Non-pigmented ciliary epithelial cell (primary cell): ENCODE measurements at places on chromosomes 4 and X.

DNA sequence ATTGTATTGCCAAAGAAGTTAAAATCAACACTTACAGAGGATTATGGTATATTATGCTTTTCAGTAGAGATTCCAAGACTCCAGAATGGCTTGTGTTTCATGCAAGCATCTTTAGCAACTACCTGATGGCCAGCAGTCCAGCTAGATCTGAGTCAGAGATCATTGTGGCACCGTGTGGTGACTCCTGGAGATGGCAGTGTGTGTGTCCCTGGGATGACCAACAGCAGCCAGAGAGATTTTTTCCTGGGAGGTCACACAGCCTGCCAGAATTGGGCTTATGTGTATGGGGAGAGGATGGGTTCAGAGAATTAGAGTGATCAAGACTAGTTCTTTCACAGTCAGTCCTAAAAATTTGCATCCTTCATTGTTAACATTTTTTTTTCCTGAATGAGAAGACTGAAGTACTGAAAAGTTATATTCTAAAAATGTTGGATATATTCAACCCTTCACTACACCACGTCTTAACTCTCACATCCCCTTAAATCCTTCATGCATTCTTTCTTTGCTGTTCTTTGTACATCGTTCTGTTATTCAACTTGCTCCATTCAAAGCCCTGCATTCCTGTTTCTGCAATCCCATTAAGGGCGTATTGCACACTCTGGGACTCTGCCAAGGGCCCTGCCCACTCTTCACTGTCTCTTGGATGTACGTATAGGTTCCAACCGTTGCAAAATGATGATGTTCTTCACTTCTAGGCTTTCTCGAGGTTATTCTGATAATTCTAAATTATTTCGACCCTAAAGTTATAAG is 12.4 kb downstream of the TENM3 start:
- DNase-seq, result no peak

- no peak for DNase-seq
Observed at GRCh38 chr4:76420762-76421581, at the start of gene CCDC158. Gene CCDC158, minus strand, starts transcription at chr4:76421141. Its CDS starts 17,934 bp downstream, at chr4:76403207.

DNA sequence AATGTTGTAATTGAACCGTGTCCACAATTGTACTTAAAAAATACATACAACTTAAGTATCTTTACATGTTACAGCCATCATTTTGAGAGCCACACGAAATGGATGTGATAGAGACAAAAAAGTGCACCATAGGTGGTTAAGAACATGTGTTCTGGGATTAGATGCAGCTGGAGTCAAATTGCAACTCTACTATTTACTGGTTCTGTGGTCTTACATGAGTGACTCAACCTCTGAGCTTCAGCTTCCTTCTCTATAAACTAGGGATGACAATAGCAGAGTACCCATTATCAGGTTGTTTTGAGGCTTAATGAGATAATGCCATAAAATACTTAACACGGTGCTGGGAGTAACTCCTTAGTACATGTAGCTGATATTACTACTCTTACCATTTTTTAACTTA is 130.4 kb downstream of the IDS start:
- no peak for DNase-seq

DNA sequence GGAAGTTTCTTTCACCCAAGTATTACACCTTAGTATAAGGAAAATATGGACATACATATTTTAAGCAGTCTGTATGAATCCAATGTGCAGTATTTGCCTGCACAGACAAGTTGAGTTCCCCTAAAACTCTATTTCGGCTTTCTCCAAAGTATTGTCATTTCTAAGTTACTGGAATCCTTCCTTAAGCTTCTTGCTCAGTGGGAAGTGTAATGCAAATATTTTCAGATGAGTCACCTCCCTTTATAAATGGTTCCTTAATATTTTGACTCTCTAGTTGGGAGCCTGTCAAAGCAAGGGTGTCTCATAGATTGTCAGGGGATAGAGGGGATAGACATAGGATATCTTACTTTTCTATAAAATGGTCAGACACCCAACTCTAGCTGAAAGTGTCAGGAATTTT is 178.6 kb downstream of the NAA11 start:
- peak; percentile 0 for DNase-seq

DNA sequence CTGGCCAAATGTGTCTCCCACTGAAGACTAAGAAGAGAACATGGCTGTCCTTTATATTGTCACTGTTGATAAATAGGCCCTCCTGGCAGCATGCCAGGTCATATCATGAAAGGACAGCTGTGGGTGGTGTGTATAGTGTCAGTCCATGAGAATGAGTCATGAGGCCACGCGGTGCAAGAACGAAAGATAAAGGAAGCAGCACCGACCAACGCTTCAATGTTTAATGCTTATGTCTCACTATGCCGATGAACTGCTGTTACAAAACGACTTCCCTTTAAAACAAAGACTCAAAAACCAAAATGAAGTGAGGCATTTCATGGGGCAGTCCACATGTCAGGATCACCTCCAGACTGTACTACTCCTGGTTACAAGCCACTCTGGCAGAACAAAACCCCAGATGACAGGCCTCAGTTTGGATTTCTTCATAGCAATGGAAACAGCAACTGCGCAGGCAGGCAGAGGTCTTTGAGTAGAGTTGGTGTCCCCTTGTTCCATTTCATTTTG is 5.2 kb upstream of the TCEANC start:
- no peak for DNase-seq

DNA sequence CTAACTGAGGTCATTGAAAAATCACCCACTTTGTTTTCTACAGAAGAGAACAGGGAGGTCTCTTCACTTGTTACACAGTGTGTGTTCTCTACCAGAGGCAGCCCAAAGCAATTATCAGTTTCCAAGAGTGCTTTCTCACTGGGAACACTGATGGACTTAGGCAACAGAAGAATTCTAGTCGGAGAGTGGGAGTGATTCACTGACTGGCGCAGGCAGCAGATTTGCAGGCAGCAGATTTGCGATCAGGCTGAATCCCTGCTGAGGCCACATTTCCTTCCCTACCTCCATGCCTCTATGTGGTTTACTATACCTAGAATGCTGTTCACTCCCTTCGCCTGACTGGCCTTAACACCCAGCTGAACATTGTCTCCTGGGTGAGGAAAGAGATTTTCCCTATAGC is 6.6 kb downstream of the OCIAD2 start:
- DNase-seq, result peak; percentile 68

DNA sequence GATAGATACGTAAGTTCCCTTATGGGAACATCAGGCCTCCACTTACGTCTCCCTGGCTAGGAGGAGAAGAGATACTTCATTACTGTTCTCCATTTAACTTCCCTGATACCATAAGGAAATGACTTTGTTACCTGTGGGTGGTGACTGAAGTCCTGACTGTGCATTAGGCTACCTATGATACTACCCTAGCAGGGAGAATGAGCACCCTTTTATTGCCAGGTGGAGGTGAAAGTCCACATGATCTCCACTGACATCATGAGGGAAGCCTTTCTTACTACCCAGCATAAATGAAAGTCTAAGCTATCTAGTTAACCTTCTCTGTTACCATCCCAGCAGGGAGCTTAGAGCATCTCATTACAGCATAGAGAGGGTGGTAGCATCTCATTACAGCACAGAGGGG is 24.4 kb upstream of the LAMTOR3 start:
- no peak for DNase-seq

DNA sequence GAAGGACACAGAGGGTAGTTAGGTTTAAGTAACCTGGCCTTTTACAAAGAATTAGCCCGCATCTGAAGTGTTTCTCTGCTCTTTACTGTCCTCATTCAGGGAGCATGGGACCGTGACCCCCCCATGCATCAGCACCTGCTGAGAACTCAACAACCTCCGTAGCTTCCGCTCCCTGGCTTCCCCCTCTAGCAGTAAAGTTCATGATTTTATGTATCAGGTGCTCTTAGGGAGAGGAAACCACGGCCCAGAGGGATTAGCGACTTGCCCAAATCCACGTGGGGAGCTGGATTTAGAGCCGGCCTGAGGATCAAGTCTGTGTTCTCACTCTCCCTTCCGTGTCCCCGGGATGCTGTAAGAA is 284.6 kb upstream of the GATB start:
- DNase-seq, result no peak

DNA sequence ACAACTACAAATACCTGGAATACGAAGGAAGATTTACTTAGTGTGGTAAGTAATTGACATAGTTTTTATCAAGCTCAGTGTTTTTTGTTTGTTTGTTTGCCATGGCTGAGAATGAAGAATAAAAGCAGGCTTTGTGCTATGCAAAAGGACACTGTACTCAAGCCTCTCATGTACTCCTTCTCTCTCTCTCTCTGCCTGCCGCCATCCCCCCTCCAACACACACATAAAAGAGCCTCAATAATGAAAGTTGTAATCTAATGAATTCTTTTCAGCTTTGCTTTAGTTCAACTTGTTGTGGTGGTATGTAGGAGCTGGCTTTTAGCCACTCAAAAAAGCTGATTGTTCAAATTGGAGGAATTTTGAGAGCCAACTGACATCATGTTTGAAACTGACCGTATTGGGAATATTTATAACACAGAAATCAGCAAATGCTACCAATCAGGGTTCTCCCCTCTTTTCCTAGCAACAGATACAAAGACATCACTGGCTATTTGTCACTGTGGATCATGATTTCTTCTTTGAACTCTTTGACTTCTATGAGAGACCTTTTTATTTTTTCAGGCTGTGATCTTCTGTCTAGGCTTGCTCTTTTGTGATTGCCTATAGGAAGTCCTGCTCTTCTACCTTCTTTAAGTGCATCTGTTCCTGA is 1148.8 kb downstream of the RAPGEF2 start:
- DNase-seq, result no peak

DNA sequence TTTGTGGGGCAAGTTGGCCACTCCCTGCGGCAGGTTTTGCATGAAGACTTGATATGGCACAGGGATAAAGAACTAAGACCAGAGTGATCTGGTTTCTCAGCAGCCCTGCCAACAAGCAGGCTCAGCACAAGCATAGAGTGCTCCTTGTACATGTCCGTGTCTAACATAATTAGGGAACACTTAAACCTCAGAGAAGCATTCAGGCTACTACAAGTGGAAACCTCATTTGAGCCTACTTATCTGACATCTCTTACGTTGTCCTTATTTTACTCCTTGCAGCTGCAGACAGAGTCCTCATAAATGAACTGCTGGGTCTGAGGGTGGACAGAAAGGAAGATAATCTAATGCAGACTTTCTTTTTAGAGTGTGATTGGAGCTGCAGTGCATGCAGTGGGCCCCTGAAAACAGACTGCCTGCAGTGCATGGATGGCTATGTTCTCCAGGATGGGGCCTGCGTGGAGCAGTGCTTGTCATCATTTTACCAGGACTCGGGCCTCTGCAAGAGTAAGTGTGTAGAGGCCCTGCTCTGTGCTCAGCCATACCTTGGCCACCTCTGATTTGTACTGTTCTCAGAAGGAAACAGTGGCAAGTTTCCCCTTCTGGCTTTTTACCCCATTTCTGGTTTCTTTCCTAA is 179.1 kb upstream of the ANXA3 start:
- DNase-seq, result no peak

DNA sequence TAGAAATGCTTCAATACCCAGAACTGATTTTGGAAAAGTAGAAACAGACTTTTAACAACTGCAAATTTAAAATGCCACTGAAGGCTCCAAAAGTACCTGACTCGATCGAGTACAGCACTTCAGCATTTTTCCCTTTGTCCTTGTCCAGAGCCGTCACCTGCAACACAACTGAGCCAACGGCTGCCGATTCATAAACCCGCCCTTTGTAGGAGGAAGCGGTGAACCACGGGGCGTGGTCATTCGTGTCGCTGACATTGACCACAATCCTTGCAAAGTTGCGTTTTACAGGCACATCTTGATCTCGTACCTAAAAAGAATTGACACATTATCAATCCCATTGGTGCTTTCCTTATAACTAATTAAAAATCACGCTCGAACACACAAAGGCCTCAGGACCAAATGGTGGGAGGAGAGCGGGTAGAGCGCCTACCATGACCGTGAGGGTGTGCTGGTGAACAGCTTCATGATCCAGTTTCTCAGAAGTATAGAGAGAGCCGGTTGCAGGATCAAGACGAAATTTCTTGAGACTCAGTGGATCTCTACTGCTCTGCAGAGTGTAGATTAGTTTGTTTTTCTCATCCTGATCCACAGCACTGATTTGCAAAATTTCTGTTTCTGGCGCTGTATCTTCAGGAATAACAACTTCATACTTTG is 72.8 kb upstream of the MTNR1A start:
- DNase-seq, result no peak

GRCh38 chrX:118506805-118507480 is 11.3 kb downstream of the DOCK11 start:
- DNase-seq, result no peak

GRCh38 chr4:154928640-154929257 is 147.7 kb downstream of the RBM46 start:
- peak; percentile 20 for DNase-seq

- no peak for DNase-seq
Observed at GRCh38 chrX:111687305-111687704, 6.3 kb downstream of the ALG13 start.

DNA sequence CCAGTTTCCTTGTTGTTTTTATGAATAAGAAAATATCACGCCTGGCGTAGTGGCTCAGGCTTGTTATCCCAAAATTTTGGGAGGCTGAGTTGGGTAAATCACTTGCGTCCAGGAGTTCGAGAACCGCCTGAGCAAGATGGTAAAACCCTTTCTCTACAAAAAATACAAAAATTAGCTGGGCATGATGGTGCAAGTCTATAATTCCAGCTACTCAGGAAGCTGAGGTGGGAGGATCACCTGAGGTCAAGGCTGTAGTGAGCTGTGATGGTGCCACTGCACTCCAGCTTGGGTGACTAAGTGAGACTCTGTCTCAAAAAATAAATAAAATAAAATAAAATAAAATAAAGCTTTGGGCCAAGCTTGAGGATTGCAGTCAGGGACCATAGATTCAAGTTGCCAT is 827.2 kb downstream of the FSTL5 start:
- DNase-seq, result no peak

GRCh38 chr4:69092190-69092589 is 4.1 kb upstream of the UGT2B7 start:
- DNase-seq, result peak; percentile 59

DNA sequence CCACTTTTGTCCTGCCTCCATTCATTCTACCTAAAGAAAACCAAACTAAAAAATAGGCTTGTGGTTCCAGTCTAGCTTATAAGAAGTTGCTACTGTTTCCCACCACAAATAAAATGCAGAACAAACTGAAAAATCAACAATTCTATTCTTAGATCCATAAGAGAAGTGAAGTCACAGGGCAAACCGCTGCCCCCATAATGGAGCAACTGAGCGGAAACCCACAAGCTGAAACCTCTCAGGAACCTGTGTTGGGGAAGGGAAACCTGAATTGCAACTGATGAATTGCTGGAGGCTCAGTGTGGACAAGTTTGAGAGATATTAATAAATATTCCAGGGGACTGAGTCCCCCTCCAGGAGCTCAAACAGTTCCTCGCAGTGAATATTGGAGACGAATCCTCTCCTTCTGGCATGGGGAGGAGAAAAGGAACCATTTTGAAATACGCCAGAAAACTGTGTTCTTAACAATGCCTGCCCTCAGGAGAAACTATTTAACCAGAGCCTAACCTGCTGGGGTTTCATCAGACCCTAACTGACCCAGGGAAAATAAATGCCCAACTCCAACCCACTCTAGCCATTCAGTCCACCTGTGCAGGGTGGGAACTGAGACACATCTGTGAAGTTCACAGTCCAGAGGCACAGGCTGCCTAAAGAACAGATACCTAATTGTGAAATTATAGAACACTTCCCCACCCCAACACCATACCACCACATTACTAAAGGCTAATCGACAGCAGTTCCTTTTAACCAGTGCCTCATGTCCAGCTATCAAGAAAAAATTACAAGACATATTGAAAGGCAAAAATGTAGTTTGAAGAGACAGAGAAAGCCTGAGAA is 22.8 kb upstream of the SH3RF1 start:
- no peak for DNase-seq
